ENCODE measurements at places on chromosomes 1 and 21.

GRCh38 chr1:116574581-116575291 lies 3.9 kb upstream of the CD58 start:
- DNase-seq, result peak; percentile 54

GRCh38 chr1:41811051-41811795 lies 107.5 kb downstream of the HIVEP3 start:
- no peak for DNase-seq

DNA sequence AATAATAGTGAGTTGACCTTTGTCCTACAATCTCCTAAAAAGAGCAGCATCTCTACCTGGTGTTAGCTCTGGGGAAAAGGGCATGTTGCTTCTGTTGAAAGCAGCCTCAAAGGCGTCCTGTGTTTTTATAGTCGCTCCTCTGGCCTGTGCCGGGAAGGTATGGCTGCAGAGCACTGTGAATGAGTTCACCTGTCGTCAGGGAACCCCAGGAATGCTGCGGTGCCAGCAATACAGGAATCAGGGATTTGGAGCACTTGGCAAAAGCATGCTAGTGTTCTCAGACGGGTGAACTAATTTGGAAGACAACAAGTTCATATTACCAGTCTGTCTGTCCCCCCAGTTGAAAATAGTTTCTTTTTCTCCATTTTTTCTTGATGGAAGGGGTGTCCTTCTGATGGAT lies 60.3 kb upstream of the PGD start:
- DNase-seq, result no peak

- no peak for DNase-seq
Measured at GRCh38 chr1:3632716-3633343, 8.0 kb downstream of the TPRG1L start.

- peak; percentile 29 for DNase-seq
Measured at GRCh38 chr1:85137660-85138059, 63.2 kb downstream of the SYDE2 start.

DNA sequence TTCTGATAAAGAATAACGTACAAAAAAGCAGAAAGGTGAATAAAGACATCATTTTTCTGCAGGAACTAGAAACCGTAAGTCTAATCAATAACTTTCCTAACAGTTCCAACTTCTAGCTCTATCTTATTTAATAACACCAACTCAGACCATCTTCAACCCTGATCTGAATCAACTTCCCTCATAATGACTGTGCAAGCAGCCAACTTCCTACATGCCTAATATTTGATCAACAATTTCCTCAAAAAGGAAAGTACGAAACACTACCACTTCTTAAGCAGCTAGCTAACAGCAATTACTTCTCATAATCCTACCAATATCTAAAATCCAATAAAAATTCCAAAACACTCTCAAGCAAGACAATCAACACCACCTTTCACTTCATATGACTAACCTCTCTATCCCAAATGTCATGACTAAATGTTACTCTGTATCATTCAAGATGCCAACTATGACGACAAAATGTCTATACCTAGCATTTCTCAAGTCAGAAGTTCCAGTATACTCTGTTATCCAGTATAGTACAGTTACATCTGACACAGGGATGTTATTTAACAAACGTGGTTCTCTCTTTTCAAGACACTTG lies 1.7 kb downstream of the COP1 start:
- DNase-seq, result no peak

DNA sequence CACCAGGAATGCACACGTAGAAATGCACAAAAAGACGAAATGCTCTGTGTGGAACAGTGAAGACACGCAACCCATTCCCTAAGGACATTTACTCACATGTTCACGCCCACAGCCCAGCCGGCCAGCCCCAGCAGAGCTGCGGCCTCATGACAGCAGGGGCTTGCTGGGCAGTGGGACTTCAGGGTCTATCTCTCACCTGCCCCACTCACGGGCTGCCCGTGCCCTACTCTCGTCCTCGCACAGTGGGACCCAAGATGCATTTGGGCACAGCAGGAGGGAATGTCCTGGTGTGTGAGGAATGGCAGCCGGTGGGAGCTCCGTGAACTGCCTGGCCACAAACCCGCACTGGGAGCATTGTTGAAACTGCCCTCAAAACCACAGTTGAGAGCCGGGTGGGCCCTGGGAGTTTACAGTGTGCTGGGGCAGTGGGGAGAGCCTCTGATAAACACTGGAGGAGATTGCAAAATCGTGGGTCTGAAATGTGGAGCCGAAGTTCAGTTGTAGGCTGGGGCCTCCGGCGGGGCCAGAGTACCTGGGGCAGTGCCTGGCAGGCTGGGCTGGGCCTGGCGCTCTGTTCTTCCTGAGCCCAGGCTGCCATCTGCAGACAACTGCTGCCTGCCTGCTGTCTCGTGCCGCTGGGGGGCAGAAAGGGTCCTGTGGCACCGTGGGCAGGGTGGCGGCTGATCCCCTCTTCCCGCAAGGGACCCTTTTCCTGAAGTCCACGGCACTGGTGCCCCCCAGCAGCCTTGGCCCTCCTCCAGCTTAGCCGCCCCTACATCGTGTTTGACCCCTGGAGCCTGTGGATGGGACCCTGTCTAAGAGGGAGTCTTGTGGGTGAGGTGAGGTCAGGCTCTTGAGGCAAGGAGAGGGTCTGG lies 20.7 kb upstream of the POFUT2 start:
- no peak for DNase-seq

DNA sequence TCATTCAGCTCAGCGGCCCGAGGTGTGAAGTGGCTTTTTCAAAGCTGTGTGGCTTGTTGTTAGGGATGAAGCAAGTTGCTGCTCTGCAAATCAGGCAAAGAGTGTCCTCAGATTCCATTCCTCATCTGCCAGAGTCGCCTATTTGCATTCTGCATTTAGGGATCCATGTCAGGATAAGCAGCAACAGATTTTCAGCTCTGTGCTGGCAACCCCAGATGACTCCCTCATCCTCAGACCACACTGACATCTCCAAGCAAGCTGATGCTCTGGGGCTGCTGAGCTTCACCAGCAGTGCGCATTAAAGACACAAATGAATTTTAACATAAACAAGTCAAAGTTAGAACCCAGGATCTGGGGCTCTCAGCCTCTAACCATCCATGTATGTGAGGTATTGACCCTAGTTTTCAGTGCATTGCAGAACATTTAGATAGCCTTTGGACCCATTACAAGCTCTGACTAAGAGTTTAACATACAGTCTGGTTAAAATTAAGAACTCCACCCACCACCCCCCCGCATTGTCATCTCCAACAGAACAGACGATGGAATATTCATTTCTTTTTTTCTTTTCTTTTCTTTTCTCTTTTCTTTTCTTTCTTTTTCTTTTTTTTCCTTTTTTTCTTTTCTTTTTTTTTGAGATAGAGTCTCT lies 10.9 kb downstream of the CFAP107 start:
- DNase-seq, result no peak

DNA sequence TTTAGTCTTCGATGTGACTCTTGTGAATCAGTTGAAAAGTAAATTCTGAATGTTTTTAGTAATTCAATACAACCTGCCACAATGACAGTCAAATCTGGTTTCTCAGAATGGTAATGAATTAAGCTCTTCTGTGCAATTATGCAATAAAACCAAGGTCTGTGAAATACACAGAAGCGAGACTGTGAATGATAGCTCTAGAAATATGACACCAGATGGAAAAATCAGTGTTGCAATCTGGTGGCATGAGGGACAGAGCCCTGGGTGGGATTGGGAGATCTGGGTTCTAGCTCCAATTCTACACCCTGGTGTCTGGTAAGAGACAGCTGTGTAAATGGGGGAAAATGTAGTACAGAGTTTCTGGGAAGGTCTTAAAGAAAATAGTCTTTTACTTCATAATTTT lies 586.4 kb upstream of the ZRANB2 start:
- no peak for DNase-seq

DNA sequence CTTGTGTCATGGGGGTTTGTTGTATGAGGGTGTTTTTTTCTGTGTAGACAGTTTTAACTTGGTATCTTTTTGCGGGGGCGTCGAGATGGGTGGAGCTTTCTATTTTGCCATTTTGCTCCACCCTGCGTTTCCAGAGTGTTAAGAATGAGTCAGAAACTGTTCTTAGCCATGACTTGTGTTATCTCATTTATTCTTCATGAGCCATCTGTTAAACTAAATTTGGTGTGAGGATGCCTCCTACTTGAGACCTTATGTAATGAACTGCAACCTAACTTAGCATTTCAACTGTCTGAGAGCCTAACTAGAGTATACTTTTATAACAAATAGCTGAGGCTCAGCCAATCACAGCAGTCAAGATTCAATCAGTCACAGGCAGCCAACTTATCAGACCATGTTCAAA lies 1873.5 kb downstream of the NCAM2 start:
- DNase-seq, result no peak

DNA sequence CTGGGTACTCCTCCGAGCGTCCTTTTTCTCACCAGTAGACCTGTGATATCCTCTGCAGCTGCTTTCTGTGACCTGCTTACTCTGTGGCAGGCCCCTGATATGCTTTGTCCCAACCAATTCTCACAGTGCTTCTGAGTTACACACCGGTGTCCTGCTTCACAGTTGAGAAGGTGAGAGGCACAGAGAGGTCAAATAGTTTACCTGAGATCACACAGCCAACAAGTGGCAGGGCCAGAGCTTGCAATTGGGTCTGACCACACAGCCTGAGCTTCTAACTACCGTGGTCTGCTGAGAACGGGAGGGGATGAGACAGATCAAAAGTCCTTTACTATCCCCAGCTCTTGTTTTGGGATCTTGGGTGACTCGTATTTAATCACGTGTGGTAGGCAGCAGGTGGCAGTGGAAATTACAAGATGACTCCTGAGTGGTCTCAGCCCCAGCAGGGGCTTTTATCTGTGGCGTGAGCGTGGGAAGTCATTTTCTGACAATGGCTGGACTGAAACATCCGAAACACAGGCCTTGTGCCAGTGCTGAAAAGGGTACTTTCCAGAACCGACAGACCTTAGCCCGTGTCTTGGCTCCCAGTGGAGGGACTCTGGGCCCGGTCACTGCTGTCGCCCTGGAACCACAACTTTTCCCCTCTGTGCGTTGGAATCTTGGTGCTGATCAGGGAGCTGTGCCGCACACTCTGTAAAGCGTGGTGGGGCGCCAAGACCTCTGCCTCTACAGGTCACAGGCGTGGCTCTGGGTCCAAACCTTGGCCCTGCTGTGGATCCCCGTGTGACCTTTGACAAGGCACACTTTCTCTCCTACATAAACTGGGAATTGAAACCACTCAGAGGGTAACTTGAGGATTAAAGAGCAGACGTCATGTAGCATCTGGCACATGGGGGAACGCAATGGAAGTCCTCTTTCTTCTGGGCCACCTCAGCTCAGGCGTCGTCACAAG lies 11.9 kb downstream of the THEMIS2 start:
- DNase-seq, result no peak

- DNase-seq, result peak; percentile 56
Measured at GRCh38 chr1:25899792-25900191, 6.4 kb downstream of the STMN1 start.

All from hippocampal formation (tissue), 2 donors.